Natural killer cell treated with Interleukin-12 subunit alpha and Interleukin-12 subunit beta and Interleukin-15 and Interleukin-18, amount 100 ng/mL, for 72 hours (primary cell): ENCODE measurements at places on chromosomes 2 and 18.

DNA sequence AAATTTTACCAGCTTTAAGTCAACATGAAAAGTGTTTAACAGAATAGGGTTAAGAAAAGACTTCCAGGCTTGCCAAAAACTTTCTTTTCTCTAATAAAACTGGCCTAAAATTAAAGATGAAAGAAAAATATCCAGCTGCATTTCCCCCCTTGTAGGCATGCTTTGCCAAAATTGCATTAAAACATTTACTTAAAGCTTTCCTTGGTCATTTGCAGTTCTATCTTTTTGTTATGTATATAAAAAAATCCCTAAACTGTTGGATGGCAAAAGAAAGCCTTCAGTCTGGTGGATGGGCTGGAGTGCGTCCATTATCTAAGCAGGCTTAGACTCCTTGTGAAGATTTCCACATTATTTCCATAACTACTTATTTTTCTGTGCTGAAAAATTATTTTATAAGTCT lies 105.4 kb upstream of the DSEL start:
- no peaks in the 10 kb centered on the region for H3K4me1 ChIP-seq
- DNase-seq, result no peak
- H3K27me3 ChIP-seq, result no peaks in the 10 kb centered on the region
- no peak overlapping the region for H3K27ac ChIP-seq
- H3K36me3 ChIP-seq, result no peaks in the 10 kb centered on the region
- H3K4me3 ChIP-seq, result no peak overlapping the region

DNA sequence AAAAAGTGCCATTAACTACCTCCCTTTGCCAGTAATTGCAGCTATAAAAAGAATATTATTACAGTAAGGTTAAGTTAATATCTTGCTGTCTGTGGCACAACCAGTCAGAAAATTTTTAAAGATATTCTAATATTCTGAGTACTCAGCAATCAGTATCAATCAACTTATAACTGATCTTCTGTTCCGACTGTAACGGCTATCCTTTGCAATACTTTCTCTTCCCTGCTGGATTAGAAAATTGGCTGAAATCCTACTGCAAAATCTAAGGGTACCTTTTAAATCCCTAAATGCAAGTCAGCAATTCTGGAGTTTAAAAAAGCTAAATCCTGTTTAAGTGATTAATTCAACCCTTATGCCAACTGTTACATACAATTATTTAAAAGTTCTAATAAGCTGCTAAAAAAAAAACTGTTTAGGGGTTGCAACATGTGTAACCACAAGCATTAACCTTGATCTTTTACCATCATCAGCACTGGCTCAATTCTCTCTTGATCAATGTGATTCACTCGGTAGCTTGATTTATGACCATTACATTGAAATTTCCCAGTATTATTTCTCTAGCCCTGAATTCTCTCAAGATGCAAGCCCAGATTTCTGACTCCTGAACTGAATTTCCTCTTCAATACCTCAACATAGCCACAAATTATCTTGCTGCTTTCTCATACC lies 20.5 kb downstream of the GAREM1 start:
- no peak overlapping the region for H3K27ac ChIP-seq
- no peaks in the 10 kb centered on the region for H3K36me3 ChIP-seq
- peaks cover 7% of the 10 kb centered on the region for H3K27me3 ChIP-seq

- no peaks in the 10 kb centered on the region for H3K36me3 ChIP-seq
- no peaks in the 10 kb centered on the region for H3K27me3 ChIP-seq
- no peak for DNase-seq
- no peaks in the 10 kb centered on the region for H3K4me1 ChIP-seq
Observed at GRCh38 chr2:66673286-66673685, 238.4 kb downstream of the MEIS1 start.

GRCh38 chr2:56001947-56002346 lies 78.4 kb upstream of the EFEMP1 start:
- no peak overlapping the region for H3K4me3 ChIP-seq
- H3K27ac ChIP-seq, result no peak overlapping the region
- no peak for DNase-seq
- no peaks in the 10 kb centered on the region for H3K36me3 ChIP-seq

GRCh38 chr2:43934567-43934966 lies 61.2 kb downstream of the LRPPRC start:
- H3K4me3 ChIP-seq, result no peak overlapping the region
- H3K36me3 ChIP-seq, result peaks cover 18% of the 10 kb centered on the region
- H3K27me3 ChIP-seq, result no peaks in the 10 kb centered on the region
- peaks cover 4% of the 10 kb centered on the region for H3K4me1 ChIP-seq

- H3K27me3 ChIP-seq, result no peaks in the 10 kb centered on the region
- H3K4me3 ChIP-seq, result no peak overlapping the region
- H3K27ac ChIP-seq, result no peak overlapping the region
- DNase-seq, result no peak
Observed at GRCh38 chr2:3238951-3239841, 138.4 kb downstream of the EIPR1 start.

DNA sequence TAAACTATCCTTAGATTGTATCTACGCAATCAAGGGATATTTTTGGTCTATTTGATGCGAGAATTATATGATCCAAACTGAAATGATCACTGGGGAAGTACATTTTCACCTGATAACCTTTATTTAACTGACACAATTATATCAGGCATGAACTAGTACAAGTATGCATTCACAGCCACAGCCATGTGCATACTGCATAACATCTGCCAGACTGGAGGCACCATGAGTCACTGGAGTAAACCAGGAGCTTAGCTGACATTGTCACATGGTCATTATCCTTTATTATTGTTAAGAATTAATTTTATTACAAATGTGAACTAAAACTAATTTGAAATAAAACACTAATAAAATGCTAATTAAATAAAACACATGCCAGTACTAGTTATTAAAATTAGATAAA lies 1127.1 kb downstream of the DPP10 start:
- no peaks in the 10 kb centered on the region for H3K27me3 ChIP-seq
- no peak overlapping the region for H3K4me3 ChIP-seq
- no peaks in the 10 kb centered on the region for H3K4me1 ChIP-seq
- H3K36me3 ChIP-seq, result peaks cover 22% of the 10 kb centered on the region
- no peak overlapping the region for H3K27ac ChIP-seq

DNA sequence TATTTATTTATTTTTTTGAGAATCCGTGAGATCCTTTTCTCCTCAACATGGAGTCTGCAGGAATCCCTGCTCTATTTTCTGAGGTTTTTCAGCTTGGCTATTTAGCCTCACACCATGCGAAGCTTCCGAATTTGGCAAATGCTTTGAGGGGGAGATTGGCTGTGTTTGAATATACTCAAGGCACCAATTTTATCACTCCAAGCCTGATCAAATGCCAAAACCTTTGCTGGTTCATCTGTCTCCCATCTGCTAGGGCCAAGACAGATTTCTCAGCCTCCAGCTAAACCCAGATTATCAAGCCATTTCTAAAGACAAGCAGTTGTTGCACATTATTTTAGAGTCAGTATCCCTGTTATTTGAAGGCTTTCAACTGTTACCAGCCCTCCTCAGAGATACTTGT lies 295.7 kb downstream of the XIRP2 start:
- no peak overlapping the region for H3K27ac ChIP-seq
- peaks cover 7% of the 10 kb centered on the region for H3K36me3 ChIP-seq
- DNase-seq, result no peak
- no peak overlapping the region for H3K4me3 ChIP-seq
- no peaks in the 10 kb centered on the region for H3K4me1 ChIP-seq
- H3K27me3 ChIP-seq, result no peaks in the 10 kb centered on the region

DNA sequence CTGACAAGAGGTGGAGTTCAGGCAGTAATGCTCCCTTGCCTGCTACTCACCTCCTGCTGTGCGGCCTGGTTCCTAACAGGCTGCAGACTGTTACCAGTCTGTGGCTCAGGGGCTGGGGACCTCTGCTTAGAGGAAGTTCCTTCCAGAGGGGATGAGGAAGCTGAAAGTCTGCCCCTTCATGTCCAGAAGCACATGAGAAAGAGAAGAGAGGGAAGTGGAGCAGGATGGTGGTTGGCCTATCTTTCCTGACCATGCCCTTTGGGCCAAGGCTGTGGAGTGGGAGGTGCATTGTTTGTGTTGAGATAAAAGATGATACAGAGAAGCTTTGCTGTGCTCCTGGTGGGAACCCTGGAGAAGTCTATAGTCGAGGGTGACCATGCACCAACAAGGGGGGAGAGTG lies 112.5 kb downstream of the LPIN1 start:
- H3K36me3 ChIP-seq, result peaks cover 8% of the 10 kb centered on the region
- DNase-seq, result no peak
- no peak overlapping the region for H3K27ac ChIP-seq
- peaks cover 20% of the 10 kb centered on the region for H3K4me1 ChIP-seq
- peaks cover 22% of the 10 kb centered on the region for H3K27me3 ChIP-seq

GRCh38 chr18:38651736-38652135 lies 1086.1 kb upstream of the CELF4 start:
- no peak for DNase-seq
- H3K27ac ChIP-seq, result no peak overlapping the region
- no peaks in the 10 kb centered on the region for H3K36me3 ChIP-seq
- no peak overlapping the region for H3K4me3 ChIP-seq
- no peaks in the 10 kb centered on the region for H3K27me3 ChIP-seq

- H3K4me1 ChIP-seq, result no peaks in the 10 kb centered on the region
- H3K36me3 ChIP-seq, result peaks cover 4% of the 10 kb centered on the region
- no peak overlapping the region for H3K4me3 ChIP-seq
- H3K27ac ChIP-seq, result no peak overlapping the region
Observed at GRCh38 chr2:155574941-155575340, 757.6 kb downstream of the NR4A2 start.

DNA sequence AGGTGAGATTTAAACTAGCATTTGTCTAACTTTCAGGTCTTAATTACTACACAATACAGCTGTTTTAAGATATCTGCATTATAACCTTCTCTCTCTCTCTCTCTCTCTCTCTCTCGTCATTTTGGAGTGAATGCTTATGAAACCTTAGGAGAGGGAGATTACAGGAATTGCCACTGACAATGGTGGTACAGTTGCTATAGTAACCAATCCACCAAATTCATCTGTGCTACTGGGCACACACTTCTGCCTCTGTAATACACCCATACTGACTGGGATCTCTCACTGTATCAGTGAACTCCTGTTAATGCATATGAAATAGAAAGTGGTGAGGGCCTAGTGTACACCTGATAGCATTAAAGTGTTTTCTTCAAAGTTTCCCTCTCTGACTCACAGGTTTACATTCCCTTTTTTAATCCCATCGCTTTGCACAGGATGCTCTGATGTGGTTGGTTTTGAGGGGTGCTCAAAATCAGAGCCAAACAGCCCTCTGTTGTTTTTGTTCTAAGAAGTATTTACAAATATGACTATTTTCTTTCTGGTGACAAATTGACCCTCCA lies 13.1 kb downstream of the KLHL14 start:
- no peaks in the 10 kb centered on the region for H3K27me3 ChIP-seq
- no peaks in the 10 kb centered on the region for H3K4me1 ChIP-seq
- no peaks in the 10 kb centered on the region for H3K36me3 ChIP-seq
- no peak overlapping the region for H3K4me3 ChIP-seq
- no peak for DNase-seq

DNA sequence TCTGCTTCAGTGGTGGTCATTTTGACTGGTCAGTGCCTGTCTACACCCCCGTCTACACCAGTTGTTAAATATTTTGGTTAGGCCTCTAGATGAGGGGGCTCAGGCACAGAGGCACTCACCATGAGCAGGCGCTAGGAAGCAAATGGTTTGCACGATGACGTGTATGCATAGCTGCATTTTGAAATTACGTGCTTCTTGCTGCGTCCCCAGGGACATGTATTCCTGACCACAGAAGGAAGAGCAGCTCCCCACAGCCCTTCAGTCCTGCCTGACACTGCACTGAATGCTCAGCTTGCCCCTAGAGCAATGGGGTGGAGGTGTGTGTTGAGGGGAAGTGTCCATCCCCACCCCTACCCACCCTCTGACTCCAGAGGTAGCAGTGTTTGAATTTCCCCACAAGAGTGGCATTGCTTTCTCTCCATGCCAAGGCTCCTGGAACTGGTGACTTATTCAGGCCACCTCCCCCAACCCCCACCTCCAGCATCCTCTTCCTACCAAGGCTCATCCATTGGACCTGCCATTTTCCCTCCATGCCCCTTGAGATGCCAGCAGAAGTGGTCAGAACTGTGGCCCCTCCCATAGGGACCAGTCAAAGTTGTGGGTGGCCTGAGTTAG lies 11.4 kb upstream of the ZAP70 start:
- no peak for DNase-seq
- H3K36me3 ChIP-seq, result no peaks in the 10 kb centered on the region
- H3K4me1 ChIP-seq, result peaks cover 6% of the 10 kb centered on the region
- no peaks in the 10 kb centered on the region for H3K27me3 ChIP-seq
- H3K27ac ChIP-seq, result no peak overlapping the region

DNA sequence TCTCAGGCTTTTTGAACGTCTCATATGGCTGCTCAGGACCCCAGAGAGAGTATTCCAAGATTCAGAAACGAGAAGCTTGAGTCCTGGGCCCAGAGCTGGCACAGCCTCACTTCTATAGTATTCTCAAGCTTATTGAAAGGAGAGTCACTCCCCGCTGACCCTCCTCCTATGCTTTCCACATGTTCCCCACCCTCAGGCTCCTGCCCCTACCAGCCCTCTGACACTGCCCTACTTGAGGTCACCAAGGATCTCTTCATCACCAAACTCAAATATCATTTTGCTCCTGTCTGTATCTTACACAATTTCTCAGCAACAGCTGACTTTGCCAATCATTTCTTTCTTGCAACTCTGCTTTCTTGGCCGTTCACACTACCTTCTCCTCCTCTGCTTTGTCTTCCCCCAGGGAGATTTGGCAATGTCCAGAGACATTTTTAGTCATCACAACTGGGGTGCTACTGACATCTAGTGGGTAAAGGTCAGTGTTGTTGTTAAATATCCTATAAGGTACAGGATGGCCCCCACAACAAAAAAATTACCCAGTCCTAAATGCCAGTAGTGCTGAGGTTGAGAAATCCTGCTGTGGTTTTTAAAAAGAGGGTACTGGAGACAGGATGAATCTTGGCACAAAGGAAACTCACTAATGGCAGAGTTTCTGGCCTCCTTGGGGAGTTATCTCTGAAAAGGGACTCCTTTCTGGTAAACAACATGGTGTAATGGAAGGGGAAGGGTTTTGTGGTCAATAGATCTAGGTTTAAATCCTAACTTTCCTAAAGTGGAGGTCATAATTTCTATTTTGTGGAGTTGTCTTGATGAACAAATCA lies 26.9 kb upstream of the INSIG2 start:
- H3K4me1 ChIP-seq, result peaks cover 6% of the 10 kb centered on the region
- H3K36me3 ChIP-seq, result no peaks in the 10 kb centered on the region
- no peak overlapping the region for H3K4me3 ChIP-seq
- no peak for DNase-seq

- DNase-seq, result no peak
- peaks cover 37% of the 10 kb centered on the region for H3K27me3 ChIP-seq
- no peak overlapping the region for H3K27ac ChIP-seq
- peaks cover 11% of the 10 kb centered on the region for H3K4me1 ChIP-seq
- no peak overlapping the region for H3K4me3 ChIP-seq
- H3K36me3 ChIP-seq, result no peaks in the 10 kb centered on the region
Observed at GRCh38 chr2:205882806-205883425, 200.6 kb downstream of the NRP2 start.

- H3K27me3 ChIP-seq, result no peaks in the 10 kb centered on the region
- H3K27ac ChIP-seq, result no peak overlapping the region
- H3K4me1 ChIP-seq, result no peaks in the 10 kb centered on the region
- no peaks in the 10 kb centered on the region for H3K36me3 ChIP-seq
- no peak overlapping the region for H3K4me3 ChIP-seq
- DNase-seq, result no peak
Observed at GRCh38 chr2:43331422-43331821, 105.0 kb upstream of the ZFP36L2 start.
